ENCODE measurements at places on chromosomes 11 and 22. TPM values are rescaled to one million over a fixed set of nuclear protein-coding genes. Genes with fewer than 3 reads are reported as not detected.

- no peaks in the 10 kb centered on the region for H3K27me3 ChIP-seq
- H3K27ac ChIP-seq = no peak overlapping the region
- no peaks in the 10 kb centered on the region for H3K36me3 ChIP-seq
- no peak for DNase-seq
- H3K4me1 ChIP-seq = no peaks in the 10 kb centered on the region
- H3K4me3 ChIP-seq = no peak overlapping the region
These were observed 140.4 kb downstream of the NAV2 start for GRCh38 chr11:19853016-19853415.

CACNA1I gene
- 0.15 TPM for total RNA-seq

DNA sequence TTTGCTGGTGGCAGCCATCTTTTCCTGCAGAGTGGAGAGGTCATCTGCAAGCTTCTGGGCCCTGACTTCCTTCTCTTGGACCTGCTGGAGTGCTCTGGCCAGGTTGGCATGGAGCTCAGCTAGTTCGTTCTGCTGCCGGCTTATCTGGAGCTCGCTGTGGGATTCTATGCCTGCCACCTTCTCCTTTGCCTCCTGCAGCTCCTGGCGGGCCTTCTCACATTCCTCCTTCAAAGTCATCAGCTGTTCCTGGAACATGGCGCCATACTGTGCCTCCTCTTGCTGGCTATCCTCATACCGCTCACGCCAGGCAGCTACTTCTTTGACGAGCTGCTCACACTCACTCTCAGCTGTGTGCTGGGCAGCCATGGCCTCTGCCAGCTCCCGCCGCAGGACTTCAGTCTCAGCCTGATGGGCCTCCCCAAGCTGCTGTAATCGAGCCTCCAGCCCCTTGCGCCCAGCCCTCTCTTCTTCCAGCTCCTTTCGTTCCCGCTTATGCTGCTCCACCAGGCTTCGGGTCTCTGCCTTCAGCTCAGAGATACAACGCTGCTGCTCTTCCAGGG lies 16.1 kb downstream of the IL18BP start:
- no peak overlapping the region for H3K4me3 ChIP-seq
- no peaks in the 10 kb centered on the region for H3K27me3 ChIP-seq
- no peak overlapping the region for H3K27ac ChIP-seq
- peaks cover 59% of the 10 kb centered on the region for H3K36me3 ChIP-seq
- no peak for DNase-seq
- H3K4me1 ChIP-seq = no peaks in the 10 kb centered on the region

DNA sequence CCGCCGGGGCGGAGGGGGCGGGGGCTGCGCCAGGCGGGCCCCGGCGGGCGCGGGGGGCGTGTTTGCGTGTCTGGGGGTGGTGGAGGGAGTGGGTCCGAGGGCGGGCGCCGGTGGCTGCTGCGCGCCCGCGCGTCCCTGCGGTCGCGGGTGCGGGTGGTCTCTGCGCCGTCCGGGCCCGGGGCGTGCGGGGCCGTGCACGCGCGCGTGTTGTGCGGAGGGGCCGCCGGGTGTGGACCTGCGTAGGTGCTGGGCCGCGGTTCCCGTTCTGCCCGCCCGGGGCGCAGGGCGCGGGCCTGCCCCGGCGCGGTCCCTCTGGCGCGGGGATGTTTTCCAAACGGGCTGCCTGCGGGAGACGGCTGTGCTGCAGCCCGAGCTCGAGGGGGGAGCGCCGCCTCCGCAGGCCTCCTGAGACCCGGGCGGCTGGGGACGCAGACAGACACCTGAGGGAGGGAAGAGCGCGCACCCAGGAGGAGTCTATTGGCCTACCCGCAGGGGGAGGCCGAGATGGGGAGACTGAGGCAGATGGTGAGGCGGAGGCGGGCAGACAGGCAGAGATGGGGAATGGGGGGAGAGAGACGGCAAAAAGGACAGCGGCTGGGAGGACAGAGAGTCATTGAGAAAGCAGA lies 442 bp downstream of the PELI3 start:
- H3K4me1 ChIP-seq = peaks cover 8% of the 10 kb centered on the region
- peaks cover 3% of the 10 kb centered on the region for H3K36me3 ChIP-seq
- peak overlapping the region; percentile 70 for H3K27ac ChIP-seq
- no peak for DNase-seq

SPDYC gene
- total RNA-seq = 1.2 TPM

GRCh38 chr11:12220305-12220704 lies 109.9 kb downstream of the MICAL2 start:
- H3K27me3 ChIP-seq = no peaks in the 10 kb centered on the region
- H3K27ac ChIP-seq = no peak overlapping the region
- H3K4me1 ChIP-seq = peaks cover 15% of the 10 kb centered on the region
- DNase-seq = no peak
- H3K4me3 ChIP-seq = no peak overlapping the region

HOATZ gene
- total RNA-seq = not detected

DNA sequence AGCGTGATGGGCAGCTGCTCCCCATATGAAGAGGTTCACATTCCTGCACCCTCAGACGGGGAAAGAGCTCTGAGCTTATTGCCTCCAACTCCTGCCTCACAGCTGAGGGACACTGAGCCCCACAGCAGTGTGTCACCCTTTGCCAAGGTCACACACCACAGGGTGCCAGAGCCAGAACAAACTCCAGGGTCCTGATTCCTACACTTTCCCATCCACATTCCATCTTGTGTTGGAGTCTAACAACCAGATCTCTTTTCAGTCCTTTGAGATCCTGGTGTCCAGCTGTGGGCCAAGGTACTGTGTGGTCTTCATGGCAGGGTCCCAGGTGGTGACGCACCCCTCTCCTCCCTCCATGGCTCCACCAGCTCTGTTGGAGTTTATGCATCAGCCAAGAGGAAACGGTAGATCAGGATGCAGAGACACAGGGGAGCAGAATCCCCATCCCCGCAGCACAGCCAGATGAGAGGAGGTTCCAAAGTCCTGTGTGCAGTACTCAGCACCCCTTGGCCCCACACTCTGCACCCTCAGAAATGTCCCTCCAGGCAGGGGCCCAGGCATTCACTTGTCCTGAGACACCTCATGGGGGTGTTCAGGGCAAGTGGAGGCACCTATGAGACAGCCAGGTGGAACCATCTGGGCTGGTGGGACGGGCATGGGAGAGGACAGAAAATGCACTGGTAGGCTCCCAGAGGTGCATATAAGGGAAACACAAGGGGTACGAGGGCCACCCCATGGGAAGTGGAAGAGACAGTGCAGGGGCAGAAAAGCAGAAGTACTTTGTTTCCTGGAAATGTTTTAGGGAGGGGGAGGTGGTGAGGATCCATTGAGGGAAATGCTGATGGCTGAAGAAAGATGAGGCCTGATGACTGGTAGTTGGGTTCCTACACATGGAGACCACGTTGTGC lies 32.6 kb upstream of the GNAZ start:
- H3K27ac ChIP-seq = no peak overlapping the region
- H3K36me3 ChIP-seq = no peaks in the 10 kb centered on the region
- H3K4me3 ChIP-seq = no peak overlapping the region
- DNase-seq = no peak
- no peaks in the 10 kb centered on the region for H3K27me3 ChIP-seq

DNA sequence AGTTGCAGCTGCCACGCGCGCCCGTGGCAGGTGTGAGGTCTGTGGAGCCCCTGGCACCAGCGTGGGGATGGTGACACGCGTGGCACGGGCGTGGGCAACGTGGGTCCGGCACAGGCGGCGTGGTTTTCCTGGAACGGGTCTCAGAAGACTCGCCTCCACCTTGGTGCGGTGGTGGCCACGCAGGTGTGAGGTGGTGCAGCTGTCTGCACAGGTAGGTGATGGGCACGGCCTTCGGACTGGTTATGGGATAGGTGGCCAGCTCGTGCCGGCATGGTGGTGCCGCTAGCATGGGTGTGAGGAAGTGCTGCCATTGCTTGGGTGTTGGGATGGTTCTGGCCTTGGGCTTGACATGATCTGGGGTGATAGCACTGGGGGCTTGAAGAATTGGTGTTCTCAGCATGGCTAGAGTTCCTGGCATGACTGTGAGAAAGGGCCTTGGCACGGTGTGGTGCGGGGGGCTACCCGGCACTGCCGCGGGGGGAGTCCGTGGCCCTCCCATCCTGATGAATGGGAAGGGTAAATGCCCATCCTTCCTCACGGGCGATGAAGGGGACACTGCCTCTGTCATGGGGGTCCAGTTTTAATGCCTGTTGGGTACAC lies 531 bp downstream of the DAGLA start:
- no peak for DNase-seq
- no peaks in the 10 kb centered on the region for H3K36me3 ChIP-seq
- H3K4me3 ChIP-seq = peak overlapping the region; percentile 65
- peaks cover 14% of the 10 kb centered on the region for H3K27me3 ChIP-seq
- peaks cover 3% of the 10 kb centered on the region for H3K4me1 ChIP-seq
- H3K27ac ChIP-seq = peak overlapping the region; percentile 31

GRCh38 chr11:60318726-60319125 lies 8.3 kb upstream of the MS4A6E start:
- DNase-seq = no peak
- no peak overlapping the region for H3K27ac ChIP-seq
- no peaks in the 10 kb centered on the region for H3K36me3 ChIP-seq
- H3K4me3 ChIP-seq = no peak overlapping the region
- no peaks in the 10 kb centered on the region for H3K4me1 ChIP-seq

GRCh38 chr11:76371170-76371569 lies 9.8 kb downstream of the THAP12 start:
- peak; percentile 28 for DNase-seq
- no peak overlapping the region for H3K27ac ChIP-seq
- no peak overlapping the region for H3K4me3 ChIP-seq
- H3K4me1 ChIP-seq = peaks cover 7% of the 10 kb centered on the region
- no peaks in the 10 kb centered on the region for H3K27me3 ChIP-seq
- H3K36me3 ChIP-seq = no peaks in the 10 kb centered on the region

DNA sequence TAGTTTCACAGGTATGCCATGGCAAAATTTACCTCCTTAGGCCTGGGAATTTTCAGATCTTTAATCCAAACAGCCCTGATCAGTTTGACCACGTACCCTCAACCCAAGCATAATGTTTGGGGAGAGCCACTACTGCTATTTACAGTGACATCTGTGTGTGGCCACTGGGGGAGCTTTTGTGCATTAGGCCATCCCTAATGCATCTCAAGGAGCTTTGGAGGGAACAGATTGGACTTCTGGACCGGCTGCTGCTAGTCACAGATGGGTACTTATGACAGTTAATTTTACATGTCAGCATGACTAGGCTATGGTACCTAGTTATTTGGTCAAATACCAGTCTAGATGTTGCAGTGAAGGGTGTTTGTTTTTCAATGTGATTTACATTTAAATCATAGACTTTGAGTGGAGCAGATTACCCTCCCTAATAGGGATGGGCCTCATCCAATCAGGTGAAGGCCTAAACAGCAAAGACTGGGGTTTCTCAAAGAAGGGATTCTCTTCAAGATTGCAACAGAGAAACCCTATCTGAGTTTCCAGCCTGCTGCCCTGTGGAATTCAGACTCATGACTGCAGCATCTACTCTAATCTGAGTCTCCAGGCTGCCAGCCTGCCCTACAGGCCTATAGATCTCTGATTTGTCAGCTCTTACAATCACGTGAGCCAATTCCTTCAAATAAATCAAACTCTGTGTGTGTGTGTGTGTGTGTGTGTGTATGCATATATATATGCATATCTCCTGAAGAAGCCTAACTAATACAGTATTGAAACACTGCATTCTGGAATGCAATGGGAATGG lies 38.0 kb upstream of the GALNT18 start:
- no peak overlapping the region for H3K4me3 ChIP-seq
- H3K27ac ChIP-seq = no peak overlapping the region
- no peaks in the 10 kb centered on the region for H3K4me1 ChIP-seq
- H3K27me3 ChIP-seq = no peaks in the 10 kb centered on the region
- no peaks in the 10 kb centered on the region for H3K36me3 ChIP-seq

PTPRJ gene
- total RNA-seq = 19.1 TPM

- DNase-seq = no peak
- H3K27me3 ChIP-seq = no peaks in the 10 kb centered on the region
- no peaks in the 10 kb centered on the region for H3K36me3 ChIP-seq
- no peak overlapping the region for H3K4me3 ChIP-seq
- no peaks in the 10 kb centered on the region for H3K4me1 ChIP-seq
These were observed 22.2 kb upstream of the RFPL3 start for GRCh38 chr22:32335471-32335870.

GRCh38 chr11:124870430-124870829 lies 5.2 kb downstream of the ROBO3 start:
- H3K27me3 ChIP-seq = peaks cover 20% of the 10 kb centered on the region
- no peak for DNase-seq

- no peaks in the 10 kb centered on the region for H3K36me3 ChIP-seq
- H3K27me3 ChIP-seq = peaks cover 7% of the 10 kb centered on the region
- H3K4me1 ChIP-seq = no peaks in the 10 kb centered on the region
- no peak overlapping the region for H3K4me3 ChIP-seq
These were observed 20.2 kb downstream of the C11orf96 start for GRCh38 chr11:43962383-43963278.

- H3K27ac ChIP-seq = no peak overlapping the region
- no peak overlapping the region for H3K4me3 ChIP-seq
These were observed 87.0 kb upstream of the THY1 start for GRCh38 chr11:119509969-119510401.

- no peak overlapping the region for H3K4me3 ChIP-seq
- no peaks in the 10 kb centered on the region for H3K27me3 ChIP-seq
- H3K36me3 ChIP-seq = no peaks in the 10 kb centered on the region
- peaks cover under 1% of the 10 kb centered on the region for H3K4me1 ChIP-seq
- DNase-seq = no peak
These were observed 5.9 kb upstream of the CAT start for GRCh38 chr11:34432822-34433221.

DNA sequence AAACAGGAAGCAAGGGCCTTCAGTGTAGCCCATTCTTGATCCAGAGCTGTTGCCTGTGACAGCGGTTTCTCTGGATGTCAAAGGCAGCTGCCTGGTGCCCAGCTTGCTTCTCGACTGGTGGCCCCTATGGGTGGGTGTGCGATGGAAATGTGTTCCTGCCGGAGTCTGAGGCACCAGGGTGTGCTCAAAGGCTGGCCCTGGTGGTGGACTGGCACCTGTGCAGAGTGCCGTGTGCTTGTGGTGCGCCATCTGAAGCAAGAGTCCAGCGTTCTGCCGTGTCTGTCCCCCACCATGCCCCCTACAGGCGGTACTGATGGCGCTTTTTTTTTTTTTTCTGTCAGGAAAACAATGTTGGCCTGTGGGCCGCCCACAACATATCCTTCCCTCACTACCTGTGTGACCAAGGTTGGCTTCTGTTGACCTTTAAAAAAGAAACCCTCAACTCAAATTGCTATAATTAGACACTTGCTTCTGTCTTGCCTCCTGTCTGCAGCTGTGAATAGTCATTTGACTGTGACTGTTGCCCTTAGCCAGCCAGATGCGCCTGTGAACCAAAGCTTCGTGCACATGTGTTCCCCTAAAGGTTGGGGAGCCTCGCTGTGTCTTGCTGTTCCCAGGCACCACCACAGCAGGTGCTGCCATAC lies 4.7 kb upstream of the RANBP1 start:
- H3K4me3 ChIP-seq = no peak overlapping the region
- H3K4me1 ChIP-seq = peaks cover 12% of the 10 kb centered on the region
- H3K36me3 ChIP-seq = peaks cover 22% of the 10 kb centered on the region
- H3K27ac ChIP-seq = peak overlapping the region; percentile 34
- DNase-seq = peak; percentile 51
- H3K27me3 ChIP-seq = no peaks in the 10 kb centered on the region

GRCh38 chr22:41976070-41976901 lies 7.0 kb downstream of the SEPTIN3 start:
- H3K36me3 ChIP-seq = no peaks in the 10 kb centered on the region
- DNase-seq = no peak
- H3K4me3 ChIP-seq = peak overlapping the region; percentile 62
- peaks cover 8% of the 10 kb centered on the region for H3K4me1 ChIP-seq
- H3K27me3 ChIP-seq = peaks cover 15% of the 10 kb centered on the region
- H3K27ac ChIP-seq = no peak overlapping the region

Measured in HCT116 (cell line).